ENCODE measurements at places on chromosomes 6 and 20.

- no peaks in the 10 kb centered on the region for H3K36me3 ChIP-seq
- no peak overlapping the region for H3K4me3 ChIP-seq
- H3K27ac ChIP-seq, result no peak overlapping the region
- no peak for DNase-seq
- no peaks in the 10 kb centered on the region for H3K4me1 ChIP-seq
- no peaks in the 10 kb centered on the region for H3K27me3 ChIP-seq
These were observed 175.6 kb downstream of the SYNE1 start for GRCh38 chr6:152461556-152461955.

DNA sequence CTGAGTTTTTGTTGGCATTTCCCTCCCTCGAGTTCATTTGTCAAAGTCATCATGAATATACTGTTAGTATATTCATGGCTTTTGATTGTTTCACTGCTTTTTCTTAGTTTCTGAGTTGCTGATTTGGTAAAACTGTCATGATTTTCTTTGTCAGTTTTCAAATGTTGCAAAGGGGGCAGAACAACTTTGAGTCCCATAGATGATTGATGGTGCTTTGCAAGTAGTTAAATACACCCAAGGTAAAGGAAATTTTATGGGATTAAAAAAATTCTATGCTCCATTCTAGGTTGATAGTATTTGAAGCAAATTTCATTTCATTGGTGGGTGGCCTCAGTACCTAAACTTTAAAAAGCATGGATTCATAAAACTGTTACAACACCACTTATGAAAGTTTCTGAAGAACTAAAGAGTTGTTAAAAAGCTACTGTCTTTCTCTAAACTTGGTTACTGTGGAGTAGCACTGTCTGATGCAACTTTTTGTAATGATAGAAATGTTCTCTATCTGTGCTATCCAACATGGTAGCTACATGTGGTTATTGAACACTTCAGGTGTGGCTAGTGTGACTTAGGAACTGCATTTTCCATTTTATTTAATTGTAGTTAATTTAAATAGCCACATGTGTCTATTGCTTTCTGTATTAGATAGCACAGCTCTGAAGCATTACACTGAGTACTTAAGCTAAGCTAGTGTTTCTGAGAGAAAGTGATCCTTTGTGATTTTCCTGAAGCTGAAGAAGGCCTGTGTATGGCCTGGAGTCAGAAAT, 153.6 kb downstream of the ZFAND3 start:
- H3K27me3 ChIP-seq, result no peaks in the 10 kb centered on the region
- H3K4me3 ChIP-seq, result no peak overlapping the region
- no peak overlapping the region for H3K27ac ChIP-seq
- no peak for DNase-seq
- no peaks in the 10 kb centered on the region for H3K4me1 ChIP-seq

- no peak overlapping the region for H3K27ac ChIP-seq
- H3K36me3 ChIP-seq, result no peaks in the 10 kb centered on the region
- no peaks in the 10 kb centered on the region for H3K4me1 ChIP-seq
- H3K4me3 ChIP-seq, result no peak overlapping the region
- DNase-seq, result no peak
These were observed 28.8 kb upstream of the TSHZ2 start for GRCh38 chr20:52943185-52943841.

GRCh38 chr6:160783741-160784140, 81.7 kb downstream of the PLG start:
- H3K36me3 ChIP-seq, result no peaks in the 10 kb centered on the region
- no peak for DNase-seq
- no peak overlapping the region for H3K27ac ChIP-seq
- H3K27me3 ChIP-seq, result no peaks in the 10 kb centered on the region

DNA sequence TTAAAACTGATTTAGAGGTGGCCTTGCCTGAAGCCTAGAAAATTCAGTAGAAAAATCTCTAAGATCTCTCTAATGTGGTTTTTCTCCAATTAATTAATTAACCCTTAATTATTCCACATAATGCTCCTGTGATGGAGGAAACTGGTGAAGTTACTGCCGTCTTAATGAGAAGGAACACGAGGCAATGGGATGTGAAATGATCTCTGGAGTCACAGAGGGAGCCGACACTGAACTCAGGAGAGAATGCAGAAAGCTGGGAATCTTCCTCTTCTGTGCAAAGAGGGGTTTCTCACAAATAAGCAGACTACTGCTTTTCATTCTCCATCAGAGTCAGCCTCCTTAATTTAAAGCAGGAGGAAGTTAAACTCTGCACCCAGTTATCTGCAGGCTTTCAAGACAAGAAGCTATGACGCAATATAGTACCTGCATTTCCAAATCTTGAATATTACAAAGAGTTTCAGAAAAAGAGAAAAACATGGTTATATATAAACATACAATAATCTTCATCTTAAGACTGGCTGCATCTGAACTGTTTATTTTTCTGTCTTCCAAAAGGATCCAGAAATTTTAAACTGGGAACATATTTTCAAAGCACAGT, 18.1 kb upstream of the SNRPB2 start:
- DNase-seq, result no peak
- H3K36me3 ChIP-seq, result no peaks in the 10 kb centered on the region
- no peak overlapping the region for H3K27ac ChIP-seq
- H3K27me3 ChIP-seq, result no peaks in the 10 kb centered on the region

DNA sequence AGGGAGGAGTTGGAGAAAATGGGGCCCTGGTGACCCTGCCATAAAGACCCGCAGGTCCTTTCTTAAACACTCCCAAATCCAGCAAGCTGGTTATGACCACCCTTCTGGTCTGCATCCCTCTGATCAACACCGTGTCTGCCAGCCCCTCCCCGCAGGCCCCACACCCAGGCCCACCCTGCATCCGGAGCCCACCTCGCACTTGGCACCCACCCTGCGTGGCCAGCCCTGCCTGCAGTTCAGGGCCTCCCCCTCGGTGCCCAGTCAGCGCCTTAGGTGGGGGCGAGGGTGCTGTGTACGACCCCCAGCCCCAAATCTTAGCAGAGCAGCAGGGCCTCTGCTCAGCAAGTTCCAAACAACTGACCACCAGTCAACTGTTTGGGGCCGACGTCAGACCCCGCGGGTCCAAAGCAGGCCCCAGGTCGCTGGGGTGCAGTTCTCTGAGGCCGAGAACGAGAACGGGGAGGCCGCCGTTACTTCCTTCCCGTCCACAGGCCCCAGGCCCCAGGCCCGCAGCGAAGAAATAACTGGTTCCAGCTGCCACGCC, 1.2 kb downstream of the ACSS1 start:
- peak overlapping the region; percentile 70 for H3K4me3 ChIP-seq
- no peak for DNase-seq
- no peaks in the 10 kb centered on the region for H3K4me1 ChIP-seq
- H3K27ac ChIP-seq, result peak overlapping the region; percentile 98
- no peaks in the 10 kb centered on the region for H3K36me3 ChIP-seq

DNA sequence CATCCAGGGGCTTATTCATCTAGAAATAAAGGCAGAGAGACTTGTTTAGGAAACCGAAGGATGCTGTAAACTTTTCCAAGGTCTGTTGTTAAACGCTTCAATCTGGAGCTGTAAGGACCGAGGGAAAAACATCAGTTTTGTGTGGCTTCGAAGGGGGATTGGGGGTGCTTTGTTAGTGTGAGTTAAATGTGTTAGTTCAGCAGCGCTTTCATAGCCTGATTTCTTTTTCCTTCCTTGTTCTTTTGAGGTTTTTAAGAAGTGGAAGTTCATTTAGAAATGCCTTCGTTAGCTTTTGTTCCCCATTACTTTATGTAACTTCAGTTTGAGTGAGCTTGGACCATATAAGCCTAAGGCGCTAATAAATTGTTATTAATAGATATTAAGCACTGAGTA, 1.5 kb downstream of the ANKS1A start:
- H3K4me3 ChIP-seq, result peak overlapping the region; percentile 92
- DNase-seq, result no peak
- H3K4me1 ChIP-seq, result no peaks in the 10 kb centered on the region
- no peaks in the 10 kb centered on the region for H3K36me3 ChIP-seq

DNA sequence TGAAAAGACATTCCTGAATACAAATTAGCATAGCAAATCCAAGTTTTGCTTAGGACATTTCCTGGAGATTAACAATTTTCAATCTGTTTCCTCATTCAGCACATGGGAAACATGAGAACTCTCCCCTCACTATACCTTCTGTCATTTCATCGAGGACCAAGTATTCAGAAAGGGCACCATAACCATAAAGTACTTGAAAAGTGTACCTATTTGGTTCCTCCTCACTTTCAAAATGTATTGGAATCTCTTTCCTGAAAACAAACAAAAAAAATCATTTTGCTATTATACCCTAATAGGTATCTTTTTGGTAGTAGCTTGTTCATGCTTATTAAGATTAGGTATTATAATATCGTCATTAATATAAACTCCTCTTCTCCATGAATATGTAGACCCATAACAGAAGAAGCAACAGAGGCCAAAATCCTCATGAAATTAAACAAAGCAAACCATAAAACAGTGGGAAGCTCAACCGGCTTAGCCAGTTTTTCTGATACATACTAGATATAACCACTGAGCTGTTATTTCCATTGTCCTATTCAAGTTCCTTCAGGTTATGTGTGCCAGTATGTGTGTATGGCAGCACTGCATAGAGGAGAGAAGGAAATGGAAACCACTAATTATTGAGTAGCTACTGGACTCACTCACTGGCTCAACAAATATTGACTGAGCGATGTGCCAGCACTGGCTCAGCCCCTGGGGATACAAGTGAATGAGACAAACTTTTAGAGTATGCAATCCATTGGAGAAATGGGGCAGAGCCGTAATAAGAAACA, 274.0 kb downstream of the MAFB start:
- no peak for DNase-seq
- no peak overlapping the region for H3K27ac ChIP-seq
- H3K4me1 ChIP-seq, result no peaks in the 10 kb centered on the region
- H3K27me3 ChIP-seq, result no peaks in the 10 kb centered on the region
- no peaks in the 10 kb centered on the region for H3K36me3 ChIP-seq

- H3K36me3 ChIP-seq, result no peaks in the 10 kb centered on the region
- no peak for DNase-seq
- no peak overlapping the region for H3K4me3 ChIP-seq
- H3K27me3 ChIP-seq, result no peaks in the 10 kb centered on the region
- H3K27ac ChIP-seq, result no peak overlapping the region
These were observed 77.1 kb downstream of the FBXO5 start for GRCh38 chr6:152905551-152906299.

- H3K36me3 ChIP-seq, result no peaks in the 10 kb centered on the region
- H3K4me1 ChIP-seq, result no peaks in the 10 kb centered on the region
- no peaks in the 10 kb centered on the region for H3K27me3 ChIP-seq
- no peak for DNase-seq
These were observed 15.6 kb upstream of the HMGN3 start for GRCh38 chr6:79250107-79250514.

DNA sequence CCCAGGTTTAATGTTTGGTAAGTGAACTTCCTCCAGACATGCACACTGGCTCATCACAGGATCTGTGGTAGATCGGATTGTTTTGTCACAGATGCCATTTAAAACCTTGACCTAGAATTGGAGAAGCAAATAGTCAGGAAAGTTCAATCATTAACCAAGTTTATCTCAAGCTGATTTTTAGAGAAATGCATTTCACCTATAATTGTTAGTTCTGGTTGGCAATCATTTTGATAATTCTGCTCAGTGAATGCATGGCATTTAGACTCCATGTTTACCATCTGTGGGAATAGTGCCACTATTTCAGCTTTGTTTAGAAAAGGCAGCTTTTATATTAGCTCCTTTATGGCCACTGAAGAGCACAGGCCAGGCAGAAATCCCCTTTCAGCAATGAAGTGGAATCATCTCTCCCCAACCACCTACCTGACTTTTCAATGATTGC, 73.9 kb upstream of the IPCEF1 start:
- no peak overlapping the region for H3K27ac ChIP-seq
- H3K36me3 ChIP-seq, result peaks cover 5% of the 10 kb centered on the region
- H3K4me3 ChIP-seq, result no peak overlapping the region
- peaks cover 53% of the 10 kb centered on the region for H3K4me1 ChIP-seq
